ENCODE measurements at places on chromosomes 3 and 15.

DNA sequence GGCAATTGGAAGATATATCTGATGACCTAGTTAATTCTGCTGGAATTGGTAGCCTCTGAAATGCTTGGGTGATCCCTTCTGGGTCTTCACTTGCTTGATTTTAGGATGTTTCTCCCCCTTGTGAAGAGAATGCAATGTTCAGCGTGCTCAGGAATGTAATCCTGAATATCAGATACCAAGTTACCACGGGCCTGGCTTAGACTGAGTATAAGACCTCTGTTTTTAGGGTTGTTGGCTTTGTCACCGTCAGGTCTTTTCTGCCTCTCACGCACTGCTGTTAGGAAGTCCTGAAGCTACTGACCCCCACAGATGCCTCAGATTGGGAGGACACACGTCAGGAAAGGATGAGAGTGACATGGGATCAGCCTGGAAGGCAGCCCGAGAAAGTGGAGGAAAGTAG is 198.5 kb downstream of the CDIN1 start:
- no peak for DNase-seq

DNA sequence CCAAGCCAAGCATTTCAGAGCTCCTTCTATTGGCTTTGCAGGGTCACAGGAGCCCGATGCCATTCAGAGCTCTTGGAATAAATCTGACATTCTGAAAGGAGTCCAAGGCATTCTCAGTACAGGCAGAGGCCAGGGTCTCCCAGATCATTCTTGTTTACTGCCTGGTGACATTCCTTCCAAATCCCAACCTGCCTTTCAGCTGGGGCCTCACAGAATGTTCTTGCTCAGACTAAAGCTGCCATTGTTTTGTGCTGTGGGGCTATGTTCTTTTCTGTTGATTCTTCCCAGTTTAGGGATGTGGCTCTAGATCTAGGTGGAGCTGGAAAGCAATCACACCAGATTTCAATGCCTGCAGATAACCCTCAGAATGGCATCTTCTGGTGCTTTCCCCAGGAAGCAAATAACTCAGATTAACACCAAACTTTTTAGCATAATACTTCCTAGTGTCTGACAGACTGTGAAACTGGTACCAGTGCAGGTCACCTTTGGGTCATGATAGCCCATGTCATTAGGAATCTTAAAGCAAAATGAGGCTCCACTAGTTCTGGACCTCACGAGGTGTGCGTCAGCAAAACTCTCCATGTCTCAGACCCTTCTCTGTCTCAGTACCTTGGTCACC is 166.9 kb downstream of the CHST2 start:
- no peak for DNase-seq

GRCh38 chr15:77568973-77569728 is 63.6 kb downstream of the LINGO1 start:
- DNase-seq, result no peak

- no peak for DNase-seq
Observed at GRCh38 chr3:188553569-188553968, 399.6 kb downstream of the LPP start.

DNA sequence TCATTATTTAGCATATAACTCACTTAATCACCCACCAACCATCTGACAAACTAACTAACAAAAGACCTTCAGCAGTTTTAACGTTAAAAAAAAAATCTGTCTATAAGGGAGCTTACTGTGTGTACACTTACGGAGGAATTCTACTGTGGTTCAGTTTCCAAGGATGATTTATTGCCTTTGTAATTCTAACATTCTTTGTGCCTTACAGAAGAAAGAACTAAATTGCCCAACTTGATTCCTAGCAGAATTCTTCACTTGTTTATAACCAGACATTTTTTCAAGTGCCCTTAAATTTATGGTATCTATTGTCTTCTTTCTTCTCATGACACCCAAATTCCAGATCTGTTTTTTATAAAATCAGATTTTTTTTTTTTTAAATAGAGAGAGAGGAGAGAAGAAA is 119.7 kb upstream of the IGSF10 start:
- DNase-seq, result peak; percentile 99

DNA sequence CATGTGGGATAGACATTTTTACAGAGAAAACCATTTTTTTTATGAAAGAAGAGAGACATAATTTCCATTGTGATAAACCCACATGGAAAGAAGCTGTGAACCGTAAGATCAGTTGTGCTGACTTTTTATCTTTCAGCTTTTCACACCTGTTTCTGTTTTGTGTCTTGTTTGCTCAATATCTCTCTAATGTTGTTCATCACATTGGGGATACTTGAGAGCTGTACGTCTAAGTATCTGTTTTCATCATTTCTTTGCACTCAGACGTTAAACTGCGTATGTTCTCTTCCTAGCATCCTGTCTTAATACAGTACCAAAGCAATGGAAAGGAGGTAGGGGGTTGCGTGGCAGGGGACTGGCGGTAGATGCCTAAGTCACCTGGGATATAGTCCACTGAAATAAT is 449.0 kb downstream of the NAALADL2 start:
- no peak for DNase-seq

DNA sequence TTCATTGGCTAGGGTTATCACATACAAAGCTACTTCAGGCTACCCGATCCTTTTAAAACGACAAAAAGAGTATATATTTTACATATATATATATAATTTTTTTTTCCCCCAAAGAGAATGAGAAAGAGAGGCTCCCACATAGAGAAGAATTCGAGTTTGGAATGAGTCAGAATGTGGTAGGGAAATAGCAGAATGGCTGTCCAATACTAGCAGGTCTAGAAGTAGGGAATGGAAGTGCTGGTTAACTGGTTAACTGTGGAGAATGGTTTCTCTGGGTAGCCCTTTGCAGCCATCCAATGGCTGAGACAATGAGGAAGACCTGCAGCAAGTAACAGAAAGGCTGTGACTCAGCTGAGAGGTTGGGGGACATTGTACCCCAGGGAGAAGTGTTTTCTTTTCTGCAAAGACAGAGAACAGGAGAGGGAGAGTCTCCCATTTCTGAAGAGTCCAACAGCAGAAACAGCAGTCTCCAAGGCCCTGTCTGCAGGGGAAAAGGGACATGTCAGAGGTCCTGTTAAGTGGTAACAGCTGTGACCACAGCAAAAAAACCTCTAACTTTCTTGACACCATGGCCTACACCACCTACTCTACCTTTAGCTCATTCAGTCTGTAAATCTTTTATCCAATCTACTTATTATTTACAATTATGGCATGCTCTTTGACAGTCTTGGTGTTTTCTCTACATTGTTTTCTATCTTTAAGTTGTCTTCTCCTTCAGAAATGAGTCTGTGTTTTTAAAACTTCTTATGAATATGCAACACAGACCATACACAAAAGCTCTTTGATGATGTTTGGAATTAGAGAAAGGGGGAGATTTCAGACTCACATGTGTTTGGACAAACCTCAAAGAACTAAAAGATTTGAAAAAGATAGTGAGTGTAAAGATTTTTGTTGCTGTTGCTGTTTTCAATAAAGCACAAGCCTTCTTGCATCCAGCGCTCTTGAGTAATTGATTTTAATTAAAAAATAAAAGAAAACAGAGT is 116.1 kb upstream of the SLC7A14 start:
- no peak for DNase-seq

Measured in SK-N-MC (cell line).